GM19239 (cell line): ENCODE measurements at places on chromosomes 6 and 20.

DNA sequence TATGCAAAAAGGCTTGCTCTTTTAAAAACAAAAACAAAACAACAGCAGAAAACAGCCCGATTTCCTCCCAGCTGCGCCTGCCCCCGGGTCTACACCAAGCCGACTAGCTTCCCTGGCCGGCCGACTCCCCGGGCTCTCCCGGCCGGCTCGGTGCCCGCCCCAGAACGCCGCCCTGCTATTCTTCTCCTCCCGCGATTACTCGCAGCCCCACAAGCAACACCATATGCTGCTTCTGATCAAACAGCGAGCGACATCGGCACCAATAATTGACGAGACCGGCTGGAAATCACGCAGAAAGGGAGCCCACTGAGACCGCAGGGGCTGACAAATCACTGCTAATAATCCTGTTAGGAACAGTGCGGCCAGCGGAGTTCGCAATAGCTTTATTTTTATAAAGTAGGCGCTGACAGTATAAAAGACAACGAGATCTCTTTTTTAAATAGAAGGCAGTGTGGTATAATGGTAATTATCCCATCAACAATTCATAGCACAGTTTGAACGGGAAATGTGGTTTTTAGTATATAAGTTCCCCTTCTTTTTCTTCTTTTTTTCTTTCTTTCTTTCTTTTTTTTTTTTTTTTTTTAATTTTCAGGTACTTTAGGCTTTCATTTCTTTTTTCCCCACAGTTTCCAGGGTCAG lies 3.3 kb downstream of the SIM1 start:
- DNase-seq: no peak

DNA sequence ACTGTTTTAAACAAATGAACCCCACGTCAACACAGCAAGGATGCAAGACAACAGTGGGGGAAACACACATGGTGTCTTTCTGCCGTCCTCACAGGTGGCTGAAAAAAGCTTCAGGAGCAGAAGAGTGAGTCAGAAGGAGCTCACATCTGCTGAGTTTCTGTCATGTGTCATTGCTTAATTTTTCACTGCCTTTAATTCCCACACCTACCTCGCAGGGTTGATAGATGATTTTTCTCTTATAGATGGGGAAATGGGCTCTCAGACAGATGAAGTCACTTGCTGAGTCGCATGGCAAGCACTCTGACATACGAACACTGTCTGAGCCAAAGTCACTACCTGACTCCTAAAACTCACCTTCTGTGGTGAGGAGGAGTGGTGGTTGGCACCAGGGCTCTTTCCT lies 28.3 kb upstream of the CARMIL1 start:
- no peak for DNase-seq

GRCh38 chr6:163655217-163656121 lies 241.0 kb downstream of the QKI start:
- no peak for DNase-seq

DNA sequence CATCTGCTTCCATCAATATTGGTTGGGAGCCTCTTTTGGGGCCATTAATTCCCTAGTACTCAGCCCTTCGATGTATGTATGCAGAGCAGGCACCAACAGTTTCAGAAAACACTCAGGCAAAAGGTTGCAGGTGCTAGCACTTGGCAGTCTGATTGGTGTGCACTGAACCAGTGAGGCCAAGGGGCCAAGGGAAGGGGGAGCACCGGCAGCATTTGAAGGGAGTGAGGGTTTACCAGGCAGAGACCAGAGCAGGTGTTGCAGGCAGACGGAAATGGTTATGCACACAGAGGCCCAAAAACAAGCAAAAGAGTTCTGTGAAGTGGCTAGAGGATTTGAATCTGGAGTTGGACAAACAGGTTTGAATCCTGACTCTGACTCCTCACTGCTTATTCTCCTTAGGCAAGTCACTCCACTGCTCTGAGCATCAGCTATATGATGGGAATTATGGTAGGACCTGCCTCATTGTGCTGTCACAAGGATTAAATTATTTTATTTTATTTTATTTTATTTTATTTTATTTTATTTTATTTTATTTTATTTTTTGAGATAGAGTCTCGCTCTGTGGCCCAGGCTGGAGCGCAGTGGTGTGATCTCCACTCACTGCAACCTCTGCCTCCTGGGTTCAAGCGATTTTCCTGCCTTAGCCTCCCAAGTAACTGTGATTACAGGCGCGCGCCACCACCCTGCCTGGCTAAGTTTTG lies 58.1 kb upstream of the SHLD1 start:
- DNase-seq: peak; percentile 71

- no peak for DNase-seq
Measured at GRCh38 chr6:36533321-36533720, 14.0 kb downstream of the STK38 start.

DNA sequence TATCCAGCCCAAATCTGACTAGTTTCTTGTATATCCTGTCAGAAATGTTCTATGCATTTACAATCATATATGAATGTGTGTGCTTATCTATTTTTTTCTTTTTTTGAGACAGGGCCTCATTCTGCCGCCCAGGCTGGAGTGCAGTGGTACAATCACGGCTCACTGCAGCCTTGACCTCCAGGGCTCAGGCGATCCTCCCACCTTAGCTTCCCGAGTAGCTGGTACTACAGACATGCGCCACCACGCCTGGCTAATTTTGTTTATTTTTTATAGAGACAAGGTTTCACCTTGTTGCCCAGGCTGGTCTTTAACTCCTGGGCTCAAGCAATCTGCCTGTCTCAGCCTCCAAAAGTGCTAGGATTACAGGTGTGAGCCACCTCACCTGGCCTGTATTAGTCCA lies 3.0 kb upstream of the RAB44 start:
- DNase-seq: no peak

DNA sequence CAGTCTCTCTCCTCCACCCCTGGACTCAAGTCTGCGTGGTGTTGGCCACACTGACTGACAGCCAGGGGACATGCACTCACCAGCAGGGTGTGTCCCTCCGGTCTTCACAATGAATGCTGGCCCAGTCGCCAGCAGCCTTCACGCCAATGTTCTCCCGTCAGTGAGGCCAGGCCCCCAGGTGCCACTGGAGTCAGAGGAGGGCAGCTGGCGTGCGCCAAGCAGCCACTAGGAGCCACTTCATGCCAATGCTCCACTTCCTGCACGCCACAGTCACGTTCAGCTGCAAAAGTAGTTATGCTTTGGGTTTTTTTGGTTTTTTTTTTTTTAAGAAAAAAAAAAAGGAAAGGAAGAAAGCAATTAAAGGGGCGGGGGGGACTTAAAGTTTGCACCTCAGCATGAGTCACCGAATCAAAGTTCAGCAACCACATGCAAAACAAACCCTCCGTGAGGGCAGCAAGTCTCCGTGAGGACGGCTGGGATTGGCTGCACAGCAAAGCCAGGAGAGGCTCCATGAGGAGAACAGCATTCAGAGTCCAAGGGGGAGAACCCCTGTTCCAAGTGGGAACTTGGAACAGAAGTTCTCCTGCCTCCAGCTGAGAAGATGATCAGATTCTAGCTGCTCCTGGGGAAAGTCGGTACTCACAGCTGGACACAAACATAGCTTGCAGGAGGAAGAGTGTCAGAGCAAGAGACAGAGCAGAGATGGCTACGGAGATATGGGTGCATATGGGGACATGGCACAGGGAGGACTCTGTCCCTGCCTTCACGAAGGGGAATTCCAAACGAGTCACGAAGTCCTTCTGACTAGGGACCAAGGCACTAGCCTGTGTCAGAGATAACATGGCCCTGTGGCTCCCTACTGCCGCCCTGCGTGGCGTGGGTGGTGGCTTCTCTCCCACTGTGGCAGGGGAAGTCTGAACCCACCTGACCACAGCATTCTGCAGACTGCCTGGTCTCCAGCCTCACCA lies at the start of gene ZC3H12D:
TSS of gene ZC3H12D (minus strand) at position 282 of the 968 bp plus-strand sequence. CDS start 10,471 bp downstream, outside the sequence.
- no peak for DNase-seq

GRCh38 chr6:35352735-35353134 lies 10.4 kb downstream of the PPARD start:
- DNase-seq: no peak

GRCh38 chr6:73367761-73368355 lies 1.8 kb downstream of the OOEP start:
- DNase-seq: no peak

GRCh38 chr6:1910621-1911407 lies 301.1 kb downstream of the FOXC1 start:
- no peak for DNase-seq

DNA sequence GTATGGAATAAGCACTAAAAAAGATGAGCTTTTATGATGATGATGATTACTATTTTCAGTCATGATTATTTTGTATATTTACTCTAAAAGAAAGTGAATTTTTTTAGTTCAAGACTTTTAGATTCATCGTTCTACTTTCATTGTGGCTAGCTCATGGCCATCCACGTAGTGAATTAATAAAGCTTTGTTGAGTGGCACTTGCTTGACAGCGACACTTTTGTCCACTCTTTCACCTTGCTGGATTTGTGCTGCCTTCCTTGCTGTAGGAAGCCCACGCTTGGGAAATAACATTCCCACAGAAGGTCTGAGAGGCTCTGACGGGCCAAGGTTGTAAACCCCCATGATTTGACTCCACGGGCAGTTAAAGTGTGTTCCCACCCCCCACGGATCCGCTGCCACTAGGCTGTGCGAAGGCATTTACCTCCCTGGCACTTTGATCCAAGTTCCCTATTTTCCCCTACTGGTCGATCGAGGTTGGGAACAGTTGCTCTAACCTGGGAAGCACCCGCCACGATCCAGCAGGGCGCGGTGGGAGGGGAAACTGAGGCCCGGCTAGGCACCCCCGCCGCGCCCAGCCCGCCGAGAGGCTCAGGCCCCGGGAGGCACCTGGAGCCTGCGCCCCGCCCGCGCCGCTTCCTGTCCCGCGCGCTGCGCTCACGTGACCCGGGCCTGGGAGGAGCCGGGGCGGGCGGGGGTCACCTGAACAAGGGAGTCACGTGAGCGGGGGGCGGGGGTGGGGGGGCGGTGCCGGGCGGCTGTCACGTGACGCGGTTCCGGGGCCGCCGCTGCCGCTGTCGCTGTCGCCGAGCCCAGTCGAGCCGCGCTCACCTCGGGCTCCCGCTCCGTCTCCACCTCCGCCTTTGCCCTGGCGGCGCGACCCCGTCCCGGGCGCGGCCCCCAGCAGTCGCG lies at the start of gene IGF2R:
TSS of gene IGF2R (plus strand) at position 788 of the 909 bp plus-strand sequence. CDS start 165 bp downstream, outside the sequence.
- peak; percentile 96 for DNase-seq

- DNase-seq: no peak
Measured at GRCh38 chr20:46128310-46129151, 10.4 kb downstream of the CD40 start.

DNA sequence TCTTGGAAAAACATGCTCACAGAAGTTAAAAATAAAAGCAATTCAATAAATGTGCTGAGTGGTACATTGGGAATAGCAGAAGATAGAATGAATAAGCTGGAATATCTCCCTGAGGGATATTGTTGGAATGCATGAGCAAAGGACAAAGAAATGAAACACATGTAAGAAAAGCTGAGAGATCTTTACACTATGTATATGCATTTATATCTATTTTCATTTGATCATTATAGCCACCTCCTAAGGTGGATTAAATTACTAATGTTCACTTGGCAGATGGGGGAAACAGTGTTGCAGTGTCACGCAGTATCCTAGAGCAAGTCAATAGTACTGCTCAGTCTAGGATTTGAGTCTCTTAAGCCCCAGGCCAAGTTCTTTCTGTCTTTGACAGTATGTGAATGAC lies 542.0 kb upstream of the MARCKS start:
- DNase-seq: no peak

DNA sequence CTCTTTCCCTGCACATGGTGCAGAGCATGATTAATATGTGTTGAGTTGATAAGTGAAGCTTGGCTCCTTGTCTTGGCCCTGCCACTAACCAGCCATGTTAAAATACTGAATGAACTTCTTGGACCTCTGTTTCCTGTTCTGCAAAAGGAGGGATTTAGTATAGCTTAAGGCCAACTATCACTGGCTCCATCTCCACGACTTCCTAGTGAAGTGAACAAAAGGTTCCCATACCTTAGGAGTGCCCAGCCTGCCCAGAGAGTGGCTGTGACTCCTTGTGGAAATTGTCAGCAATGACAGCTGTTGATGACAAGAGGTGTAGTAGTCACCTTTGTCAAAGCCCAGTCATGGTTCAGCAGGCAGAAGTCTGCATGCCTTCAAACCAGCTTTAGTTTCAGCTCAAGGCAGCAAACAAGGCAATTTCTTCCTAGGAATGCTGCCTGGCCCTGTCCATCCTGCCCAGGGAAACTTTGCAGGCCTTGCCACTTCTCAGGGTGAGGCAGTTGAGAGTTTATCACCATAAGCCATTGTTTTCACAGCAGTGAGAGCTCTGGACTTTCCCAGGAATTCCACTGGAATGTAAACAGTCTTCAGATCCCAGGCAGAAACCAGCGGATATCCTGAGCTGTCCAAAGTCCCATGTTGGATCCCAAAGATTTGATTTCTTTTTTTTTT lies 169.7 kb upstream of the TNFAIP3 start:
- DNase-seq: no peak

DNA sequence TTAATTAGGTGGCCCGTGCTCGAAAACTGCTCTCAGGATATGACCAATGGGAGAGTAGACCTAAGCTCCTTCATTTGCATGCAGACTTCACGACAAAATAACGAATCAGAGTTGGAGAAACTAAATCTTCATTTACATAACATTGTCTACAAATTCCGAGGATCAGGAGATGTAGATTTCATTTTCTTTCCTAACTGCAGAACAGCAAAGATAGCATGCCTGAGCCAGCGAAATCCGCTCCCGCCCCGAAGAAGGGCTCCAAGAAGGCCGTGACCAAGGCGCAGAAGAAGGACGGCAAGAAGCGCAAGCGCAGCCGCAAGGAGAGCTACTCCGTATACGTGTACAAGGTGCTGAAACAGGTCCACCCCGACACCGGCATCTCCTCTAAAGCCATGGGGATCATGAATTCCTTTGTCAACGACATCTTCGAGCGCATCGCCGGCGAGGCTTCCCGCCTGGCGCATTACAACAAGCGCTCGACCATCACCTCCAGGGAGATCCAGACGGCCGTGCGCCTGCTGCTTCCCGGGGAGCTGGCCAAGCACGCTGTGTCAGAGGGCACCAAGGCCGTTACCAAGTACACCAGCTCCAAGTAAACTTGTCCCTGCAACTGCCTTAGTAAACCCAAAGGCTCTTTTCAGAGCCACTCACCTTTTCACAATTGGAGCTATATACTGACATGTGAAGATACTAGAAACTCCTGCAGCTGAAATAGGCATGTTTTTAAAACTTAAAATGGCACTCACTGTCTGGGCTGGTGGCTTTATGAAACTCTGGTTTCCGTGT lies 96.5 kb downstream of the HFE start:
- DNase-seq: no peak

- no peak for DNase-seq
Measured at GRCh38 chr6:5078121-5078669, 6.9 kb upstream of the PPP1R3G start.

DNA sequence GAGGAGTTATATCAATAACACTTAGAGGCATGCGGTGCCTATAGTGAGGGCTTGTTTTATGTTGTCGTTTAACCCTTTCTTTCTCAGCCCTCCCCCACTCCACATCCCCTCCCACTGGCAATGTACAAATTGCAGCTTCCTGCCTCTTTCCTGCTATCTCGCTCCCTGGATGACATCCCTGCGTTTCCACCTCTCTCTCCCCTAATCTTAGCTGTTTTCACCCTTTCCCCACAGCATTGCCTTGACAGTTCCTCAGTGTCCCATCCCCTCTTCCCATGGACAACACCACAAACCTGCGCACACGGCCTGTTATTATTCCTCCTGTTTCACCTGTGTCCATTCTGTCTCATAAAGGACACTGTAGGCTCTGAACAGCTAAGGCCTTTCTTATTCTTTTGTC lies 34.5 kb downstream of the MYB start:
- DNase-seq: no peak

GRCh38 chr6:116392132-116393013 lies 21.6 kb downstream of the DSE start:
- DNase-seq: no peak

GRCh38 chr6:83868639-83869038 lies 9.2 kb downstream of the CYB5R4 start:
- DNase-seq: no peak
